ENCODE measurements at places on chromosomes 16 and 17.

DNA sequence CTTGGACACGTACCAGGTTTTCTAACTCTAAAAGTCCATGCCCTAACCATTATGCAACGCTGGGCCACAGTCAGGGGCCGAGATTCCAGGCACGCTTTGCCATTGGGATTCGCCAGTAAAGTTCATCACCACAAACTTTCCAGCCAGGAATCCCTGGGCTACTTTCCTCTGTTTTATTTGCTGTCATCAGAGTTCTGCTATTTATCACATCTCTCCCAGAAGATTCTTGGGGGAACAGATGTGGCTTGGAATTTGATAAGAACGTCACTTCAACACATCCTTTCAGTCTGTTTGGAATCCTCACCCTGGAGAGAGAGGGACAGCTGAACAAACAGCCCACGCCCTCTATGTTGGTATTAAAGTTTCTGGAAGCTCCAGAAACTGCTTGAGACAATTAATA lies 109.6 kb upstream of the CACNG3 start:
- DNase-seq: no peak

GRCh38 chr16:51410125-51410524 lies 259.1 kb upstream of the SALL1 start:
- DNase-seq: no peak

DNA sequence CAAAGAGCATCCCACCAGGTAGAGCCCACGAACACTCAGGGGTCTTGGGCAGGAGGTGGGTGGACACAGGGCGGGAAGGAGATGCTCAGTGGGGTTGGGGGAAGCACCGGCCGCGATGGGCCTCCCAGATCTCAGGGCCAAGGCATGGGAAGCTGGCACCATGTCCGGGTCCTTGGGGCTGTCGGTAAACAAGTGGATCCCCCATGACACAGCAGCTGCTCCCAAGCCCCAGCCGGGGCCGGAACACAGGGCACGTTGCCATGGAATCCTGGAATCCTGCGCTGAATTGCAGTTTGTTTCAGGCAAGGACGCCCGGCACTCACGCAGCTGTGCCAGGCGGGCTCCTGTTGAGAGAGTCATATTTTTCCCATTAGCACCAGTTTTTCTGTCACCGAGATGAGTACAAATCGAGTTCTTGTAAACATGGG lies 23.0 kb upstream of the CHMP6 start:
- DNase-seq: no peak

DNA sequence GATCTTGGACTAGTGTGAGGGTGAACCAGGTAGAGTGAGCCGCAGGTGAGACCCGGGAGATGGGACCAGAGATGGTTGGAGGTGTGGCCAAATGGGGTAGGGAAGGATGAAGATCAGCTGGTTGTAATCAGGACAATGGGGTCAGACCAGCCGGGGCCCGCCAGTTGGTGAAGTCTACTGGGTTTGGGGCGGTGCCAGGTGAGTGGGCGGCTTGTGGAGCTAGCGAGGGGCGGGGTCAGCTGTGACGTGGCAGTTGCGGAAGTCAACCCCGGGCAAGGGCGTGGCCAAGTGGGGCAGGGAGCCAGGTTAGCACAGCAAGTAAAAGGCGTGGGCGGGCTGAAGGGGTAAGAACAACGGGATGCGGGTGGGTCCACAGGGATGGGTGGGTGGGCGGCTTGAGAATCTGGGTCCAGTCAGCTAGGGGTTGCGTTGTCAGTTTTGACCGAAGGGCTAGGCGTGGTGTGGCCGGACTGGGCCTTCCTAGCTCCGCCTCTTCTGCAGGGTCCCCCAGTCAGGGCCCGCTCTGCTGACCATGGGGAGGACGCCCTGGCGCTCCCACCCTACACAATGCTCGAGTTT lies 25.5 kb upstream of the ALKBH5 start:
- peak; percentile 95 for DNase-seq

DNA sequence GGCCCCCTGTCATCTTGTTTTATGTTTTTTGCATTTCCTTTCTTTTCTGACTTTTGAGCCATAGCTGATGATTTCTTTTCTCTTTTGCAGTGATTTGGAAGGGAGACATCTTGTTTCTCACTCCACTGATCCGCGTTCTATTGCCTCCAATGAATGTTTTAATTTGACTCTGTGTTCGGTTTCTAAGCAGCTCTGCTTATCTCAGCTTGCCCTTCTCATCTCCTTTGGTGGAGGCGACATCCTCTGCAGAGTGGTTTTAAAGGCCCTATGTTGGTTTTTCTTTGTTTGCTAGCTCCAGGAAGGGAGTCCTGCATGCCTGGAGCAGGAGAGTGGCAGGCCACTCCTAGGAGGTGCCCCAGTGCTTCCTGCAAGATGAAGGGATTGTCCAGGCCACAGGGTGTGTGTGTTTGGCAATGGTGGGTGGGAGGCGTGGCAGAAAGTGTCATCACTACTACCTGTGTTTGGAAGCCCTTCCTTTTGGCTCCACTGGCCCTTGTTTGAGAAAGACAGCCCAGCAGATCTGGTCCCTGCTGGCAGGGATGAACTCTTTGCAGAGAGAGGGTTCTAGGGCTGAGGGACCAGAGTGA lies 13.6 kb downstream of the SMPD3 start:
- no peak for DNase-seq

GRCh38 chr16:55678161-55678821 lies 22.5 kb downstream of the SLC6A2 start:
- DNase-seq: no peak

DNA sequence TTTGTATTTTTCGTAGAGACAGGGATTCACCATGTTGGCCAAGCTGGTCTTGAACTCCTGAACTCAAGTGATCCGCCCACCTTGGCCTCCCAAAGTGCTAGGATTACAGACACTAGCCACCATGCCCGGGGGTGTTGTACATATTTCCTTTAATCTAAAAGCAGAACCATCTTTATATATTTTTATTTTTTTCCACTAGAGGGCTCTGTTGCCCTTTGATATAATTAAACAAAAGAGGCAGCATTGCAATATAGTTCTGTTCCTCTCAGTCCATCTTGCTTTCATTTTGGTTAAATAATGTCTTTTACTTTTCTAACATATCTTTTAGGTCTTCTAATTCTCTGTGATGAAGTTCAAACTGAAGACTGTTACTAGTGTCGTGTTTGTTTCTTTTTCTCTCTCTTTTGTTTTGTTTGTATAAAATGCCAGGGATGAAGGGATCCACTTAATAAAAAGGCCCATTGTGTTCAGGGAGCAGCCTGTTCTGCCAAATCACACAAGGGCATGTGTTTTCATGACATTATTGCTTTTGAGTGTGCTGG lies 23.4 kb downstream of the WWOX start:
- peak; percentile 62 for DNase-seq

DNA sequence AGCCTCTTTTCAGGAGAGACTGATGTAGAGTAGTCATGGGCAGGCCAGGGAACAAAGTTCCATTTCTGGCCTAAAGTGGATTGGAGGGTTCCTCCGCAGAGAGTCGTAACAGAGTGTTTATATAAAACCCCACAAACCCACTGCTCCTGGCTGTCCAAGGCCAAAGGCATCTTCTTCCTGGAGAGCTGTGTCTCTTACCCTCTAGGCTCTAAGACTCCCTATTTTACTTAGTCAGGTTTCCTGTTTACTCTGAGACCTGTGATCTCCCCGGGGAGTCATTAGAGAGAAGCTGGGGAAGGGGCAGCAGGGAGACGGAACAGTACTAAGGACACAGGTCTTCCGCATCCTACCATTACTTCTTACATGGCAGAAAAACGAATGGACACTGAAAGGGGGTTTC lies 69.5 kb downstream of the HIC1 start:
- no peak for DNase-seq

GRCh38 chr17:20262226-20263114 lies 204.9 kb downstream of the LGALS9B start:
- DNase-seq: no peak

- no peak for DNase-seq
Measured at GRCh38 chr16:21162661-21163151, 4.2 kb downstream of the LDAF1 start.

DNA sequence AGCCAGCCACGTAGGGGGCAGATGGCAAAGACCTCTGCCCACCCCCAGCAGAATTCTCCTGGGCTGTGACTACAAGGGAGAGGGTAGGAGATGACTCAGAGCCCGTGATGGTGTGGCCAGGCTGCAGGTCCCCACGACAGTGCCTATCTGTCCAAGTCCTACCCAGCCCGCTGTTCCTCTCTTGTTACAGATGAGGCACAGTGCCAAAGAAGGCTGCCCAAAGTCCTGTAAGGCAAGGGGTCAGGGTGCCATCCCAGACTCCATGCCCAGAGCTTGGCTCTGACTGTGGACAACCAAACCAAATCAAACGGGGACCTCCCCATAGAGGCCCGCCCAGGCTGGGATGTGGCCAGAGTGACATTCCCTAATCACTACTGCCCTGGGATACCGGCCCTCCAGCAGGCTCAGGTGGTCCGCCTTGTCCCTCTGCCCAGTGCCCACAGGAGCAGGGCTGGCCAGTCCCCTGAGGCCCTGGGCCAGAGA lies 12.6 kb upstream of the BCAR1 start:
- no peak for DNase-seq

DNA sequence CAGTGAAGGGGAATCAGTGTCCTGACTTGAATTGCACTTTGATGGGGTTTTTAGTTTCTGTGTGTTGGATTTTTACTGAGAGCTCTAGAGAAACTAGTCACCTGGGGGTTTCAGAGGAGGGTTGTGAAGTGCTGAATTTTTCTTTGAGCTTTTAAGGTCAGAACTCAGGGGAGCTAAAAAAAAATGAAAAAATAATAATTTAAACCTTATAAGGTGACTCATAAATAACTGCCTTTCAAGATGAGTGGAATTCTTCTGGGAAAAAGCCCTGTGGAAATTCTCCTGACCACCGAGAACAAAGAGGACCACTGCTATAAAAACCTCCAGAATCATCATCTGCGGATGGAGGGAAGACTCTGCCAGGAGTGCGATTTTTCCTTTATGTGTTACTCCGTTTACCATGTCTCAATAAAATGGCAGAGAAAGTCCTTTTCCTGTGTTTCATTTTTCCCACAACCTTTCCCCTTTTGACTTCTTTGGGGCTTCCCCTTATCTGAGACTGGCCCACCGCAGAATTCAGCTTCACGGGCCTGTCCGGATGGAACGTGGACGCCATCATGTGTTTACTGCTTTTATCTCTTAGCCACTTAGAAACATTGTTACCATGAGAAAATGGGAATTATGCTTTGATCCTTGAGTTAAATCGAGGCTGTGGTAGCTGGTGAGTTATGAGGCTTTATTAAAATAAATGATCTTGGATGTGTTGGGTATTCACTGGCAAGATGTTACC lies 39.7 kb downstream of the RPTOR start:
- DNase-seq: no peak

- DNase-seq: no peak
Measured at GRCh38 chr17:50059256-50059655, 3.3 kb downstream of the ITGA3 start.

- DNase-seq: no peak
Measured at GRCh38 chr16:2971134-2971984, 2.2 kb downstream of the PAQR4 start.

DNA sequence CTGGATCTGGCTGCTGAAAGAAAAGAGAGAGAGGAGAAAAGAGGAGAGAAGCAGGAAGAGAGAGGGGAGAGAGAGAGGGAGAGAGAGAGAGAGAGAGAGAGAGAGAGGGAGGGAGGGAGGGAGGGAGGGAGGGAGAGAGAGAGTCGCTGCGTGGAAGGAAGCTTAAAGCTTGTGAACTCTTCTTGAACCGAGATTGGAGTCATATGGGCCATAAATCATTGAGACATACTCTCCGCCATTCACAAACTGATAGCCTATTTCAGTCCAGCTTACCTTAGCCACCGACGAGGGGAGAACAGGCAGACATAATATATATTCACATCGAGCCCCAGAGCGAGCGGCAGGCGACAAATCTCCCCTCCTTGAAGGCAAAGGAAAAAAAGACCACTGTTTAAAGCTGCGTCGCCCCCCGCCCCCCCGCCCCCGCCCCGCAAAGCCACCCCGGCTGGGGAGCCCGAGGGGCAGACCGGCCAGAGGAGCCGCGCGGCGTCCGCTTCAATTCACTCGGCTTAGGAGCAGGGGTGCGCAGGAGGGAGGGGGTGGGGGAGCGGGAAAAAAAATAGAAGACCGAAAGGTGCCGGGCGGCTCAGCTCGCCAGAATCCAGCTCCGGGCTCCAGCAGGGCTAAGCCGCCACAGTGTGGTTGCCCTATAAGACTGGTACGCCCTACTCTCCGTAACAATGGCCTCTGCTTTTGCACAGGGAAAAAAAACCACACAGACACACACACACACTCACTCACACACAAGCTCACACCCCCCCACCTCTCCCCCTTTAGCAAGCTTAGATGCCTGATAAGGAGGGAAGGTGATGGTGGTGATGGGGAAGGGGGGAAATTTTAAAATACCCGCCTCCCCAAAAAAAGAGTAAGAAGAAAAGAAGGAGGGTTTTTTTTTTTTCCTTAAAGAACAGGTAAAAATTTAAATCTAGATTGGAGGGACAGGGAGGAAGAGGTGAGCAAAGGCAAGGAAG lies 10.6 kb upstream of the HOXB2 start:
- peak; percentile 24 for DNase-seq

DNA sequence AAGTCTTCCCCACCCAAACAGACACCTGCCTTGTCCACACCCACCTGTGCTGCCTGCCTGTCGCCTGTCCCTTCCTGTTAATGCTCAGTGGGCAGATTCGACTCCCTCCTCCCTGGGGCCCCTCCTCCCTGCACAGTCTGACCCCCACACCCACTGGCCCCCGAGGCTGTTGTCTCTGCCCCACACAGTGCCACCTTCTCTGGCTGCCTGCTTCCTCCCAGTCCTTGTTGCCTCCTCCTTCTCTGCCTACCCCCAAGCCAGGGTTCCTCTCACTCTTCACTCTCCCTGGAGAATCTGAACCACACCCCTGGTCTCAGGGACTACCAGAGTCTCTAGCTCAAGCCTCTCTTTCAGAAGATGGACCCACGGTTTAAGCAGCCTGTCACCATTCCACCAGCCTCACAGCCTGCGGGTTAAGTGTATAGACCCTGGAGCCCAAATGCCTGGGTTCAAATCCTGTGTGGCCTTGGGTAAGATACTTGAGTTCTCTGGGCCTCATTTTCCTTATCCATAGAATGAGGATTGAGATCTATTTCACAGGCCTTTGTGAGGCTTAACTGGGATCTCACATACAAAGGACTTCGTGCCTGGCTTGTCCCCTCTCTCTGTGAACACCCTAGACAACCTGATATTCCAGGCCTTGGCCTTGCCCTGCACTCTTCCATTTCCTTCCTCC lies 3.8 kb upstream of the ARHGAP23 start:
- DNase-seq: no peak

GRCh38 chr16:1763521-1764511 lies 7.5 kb downstream of the NME3 start:
- peak; percentile 8 for DNase-seq

- no peak for DNase-seq
Measured at GRCh38 chr16:54236773-54237172, 49.8 kb downstream of the IRX3 start.

- no peak for DNase-seq
Measured at GRCh38 chr17:29240968-29241963, 5.4 kb upstream of the CRYBA1 start.

- no peak for DNase-seq
Measured at GRCh38 chr16:70152578-70153302, 20.8 kb upstream of the CLEC18C start.

GRCh38 chr17:48181653-48182052 lies 74.1 kb downstream of the SNX11 start:
- no peak for DNase-seq

DNA sequence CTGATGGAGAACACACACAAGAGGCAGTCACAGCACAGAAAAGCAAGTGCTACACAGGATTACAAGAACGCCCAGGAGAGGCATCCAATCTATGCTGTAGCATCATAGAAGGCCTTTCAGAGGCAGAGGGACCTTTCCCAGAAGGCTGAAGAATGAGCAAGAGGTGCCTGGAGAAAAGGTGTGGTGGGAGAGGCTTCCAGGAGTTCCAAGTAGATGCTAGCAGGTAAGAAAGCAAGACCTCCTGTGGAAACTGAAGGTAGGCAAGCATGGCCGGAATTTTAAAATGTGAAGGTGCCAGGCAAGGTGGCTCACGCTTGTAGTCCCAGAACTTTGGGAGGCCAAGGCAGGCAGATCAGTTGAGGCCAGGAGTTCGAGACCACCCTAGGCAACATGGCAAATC lies 2.1 kb downstream of the ARHGAP17 start:
- no peak for DNase-seq

All from CD4-positive, alpha-beta T cell treated with Interleukin-21 for 1 hour (primary cell).